ENCODE measurements at places on chromosomes 2 and 18.

GRCh38 chr2:142176941-142177340, 46.1 kb upstream of the LRP1B start:
- DNase-seq, result no peak

- DNase-seq, result no peak
Observed at GRCh38 chr2:56707650-56708049, 523.9 kb downstream of the CCDC85A start.

DNA sequence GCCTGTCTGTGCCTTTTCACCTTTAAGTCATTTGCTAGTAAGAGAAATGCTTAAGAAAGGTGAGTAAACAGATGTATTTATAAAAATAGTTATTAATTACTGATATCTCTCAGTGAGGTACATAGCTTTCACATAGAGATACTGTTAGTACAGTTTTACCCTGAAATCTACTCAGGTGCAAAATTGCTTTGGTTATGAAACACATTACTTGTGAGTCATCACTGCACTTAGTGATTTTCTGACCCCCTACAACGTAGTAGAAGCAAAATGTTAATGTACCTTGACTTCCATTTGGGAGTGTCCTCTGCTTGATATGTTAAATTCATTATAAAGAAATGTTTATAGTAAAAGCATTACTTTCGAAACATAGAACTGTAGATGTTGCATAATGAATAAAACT, 6.5 kb downstream of the GLS start:
- no peak for DNase-seq

DNA sequence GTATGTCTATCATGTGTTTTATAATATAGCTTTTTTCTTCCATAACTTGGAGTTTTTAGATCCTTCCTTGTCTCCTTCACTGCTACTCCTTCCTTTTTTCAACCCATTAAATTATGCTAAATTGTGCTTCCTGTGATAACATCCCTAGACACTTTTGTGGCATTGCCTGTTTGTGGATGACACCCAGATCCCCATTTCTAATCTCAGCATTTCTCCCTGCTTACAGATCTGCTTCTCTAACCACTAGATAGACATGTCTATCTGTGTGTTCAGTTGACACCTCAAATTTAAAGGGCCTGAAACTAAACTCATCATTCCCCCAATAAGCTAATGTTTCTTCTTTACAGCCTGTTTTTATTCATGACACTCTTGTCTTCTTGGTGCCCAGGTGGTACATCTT, 244.8 kb downstream of the BABAM2 start:
- DNase-seq, result no peak

DNA sequence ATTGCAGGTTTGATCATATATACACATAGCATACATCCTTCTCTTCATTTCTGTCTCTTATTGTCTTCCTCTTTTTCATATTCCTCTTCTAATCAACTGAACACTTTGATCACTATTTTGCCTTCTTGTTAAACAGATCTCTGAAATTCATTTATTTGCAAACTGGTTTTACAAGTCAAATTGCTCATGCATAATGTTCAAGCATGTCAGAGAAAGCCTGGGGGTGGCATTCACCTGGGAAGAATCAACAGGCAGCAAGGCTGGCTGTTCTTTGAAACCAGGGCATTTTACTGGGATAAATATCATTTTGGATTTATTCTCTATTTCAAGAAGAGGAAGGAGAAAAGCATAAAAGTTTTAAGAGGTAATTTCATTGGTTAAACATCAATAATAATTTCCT, 66.9 kb upstream of the LRATD1 start:
- DNase-seq, result no peak

GRCh38 chr2:67930156-67930555, 132.6 kb downstream of the C1D start:
- peak; percentile 83 for DNase-seq

DNA sequence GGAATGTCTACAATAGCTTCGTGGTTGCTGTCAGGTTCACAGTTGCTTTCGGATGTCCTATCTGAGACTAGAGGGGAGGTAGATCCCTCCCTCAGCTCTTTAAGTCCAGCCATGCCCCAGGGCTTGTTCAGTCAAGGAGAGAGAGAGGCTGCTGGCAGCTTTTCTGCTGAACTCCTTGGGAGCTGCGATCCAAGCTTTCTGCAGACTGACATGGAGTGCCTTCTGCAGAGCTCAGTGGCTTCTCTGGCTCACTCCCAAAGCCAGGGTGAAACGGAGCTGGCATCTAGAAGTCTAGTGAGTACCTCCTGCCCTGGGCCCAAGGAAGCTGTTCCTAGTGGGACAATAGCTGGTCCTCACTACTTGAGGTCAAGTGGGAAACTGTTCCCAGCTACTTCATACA, 62.5 kb downstream of the TMEM17 start:
- no peak for DNase-seq

DNA sequence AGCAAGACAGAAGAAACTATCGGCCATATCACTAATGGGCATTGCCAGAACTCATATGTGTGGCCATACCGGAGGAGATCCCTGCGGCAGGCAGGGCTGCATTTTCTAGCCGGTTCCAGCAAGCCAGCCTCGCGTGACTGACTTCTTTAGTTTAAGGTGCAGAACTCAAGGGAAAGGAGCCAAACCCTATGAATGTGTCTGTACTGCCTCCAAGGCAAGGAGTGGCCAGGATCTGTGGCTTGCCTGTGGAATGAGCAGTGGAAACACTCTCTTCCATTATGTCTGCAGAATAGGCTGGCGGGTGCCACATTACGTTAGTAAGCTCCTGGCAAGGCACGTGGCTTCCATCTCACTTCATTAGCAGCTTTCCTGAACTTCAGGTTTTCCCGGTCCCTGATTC, 137.6 kb downstream of the ATL2 start:
- no peak for DNase-seq
